ENCODE measurements at places on chromosomes 3 and 15.

- DNase-seq: no peak
These were observed 31.8 kb downstream of the IQGAP1 start for GRCh38 chr15:90419738-90420406.

DNA sequence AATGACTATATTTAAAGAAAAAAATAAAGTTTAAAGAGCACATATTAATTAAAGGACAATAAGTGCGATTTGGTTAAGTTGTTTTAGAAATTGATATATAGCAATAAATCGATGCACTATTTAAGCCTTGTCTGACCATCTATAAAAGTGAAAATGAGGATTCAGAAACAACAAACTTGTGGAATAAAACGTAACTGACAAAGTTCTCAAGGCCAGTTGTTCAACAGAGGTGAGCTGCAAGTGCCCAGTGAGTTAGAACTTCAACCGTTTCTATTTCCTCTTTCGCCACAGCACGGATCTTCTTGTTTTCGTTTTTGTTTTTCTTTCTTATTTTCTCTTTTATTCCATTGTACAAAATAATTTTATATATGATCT, 724.9 kb upstream of the ARRDC4 start:
- no peak for DNase-seq

- DNase-seq: no peak
These were observed 10.6 kb downstream of the ATP8B4 start for GRCh38 chr15:50108461-50108860.

DNA sequence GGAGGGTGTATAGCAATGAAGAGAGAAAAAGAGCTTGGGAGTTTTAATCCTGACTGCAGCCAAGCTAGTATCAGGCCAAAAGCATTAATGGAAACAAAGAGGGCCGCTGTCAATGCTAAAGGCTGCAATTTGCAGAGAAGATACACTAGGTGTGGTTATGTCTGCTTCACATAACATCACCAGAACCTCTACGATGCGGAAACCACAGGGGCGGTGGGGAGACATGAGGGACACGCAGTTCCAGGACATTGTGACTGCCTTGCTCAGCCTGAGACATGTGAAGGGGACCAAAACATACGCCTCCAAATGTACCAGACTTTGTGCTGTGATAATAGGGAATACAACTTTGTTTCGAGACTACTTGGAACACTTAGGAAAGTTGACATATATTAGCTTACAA, 88.4 kb downstream of the APBA2 start:
- DNase-seq: peak; percentile 33

DNA sequence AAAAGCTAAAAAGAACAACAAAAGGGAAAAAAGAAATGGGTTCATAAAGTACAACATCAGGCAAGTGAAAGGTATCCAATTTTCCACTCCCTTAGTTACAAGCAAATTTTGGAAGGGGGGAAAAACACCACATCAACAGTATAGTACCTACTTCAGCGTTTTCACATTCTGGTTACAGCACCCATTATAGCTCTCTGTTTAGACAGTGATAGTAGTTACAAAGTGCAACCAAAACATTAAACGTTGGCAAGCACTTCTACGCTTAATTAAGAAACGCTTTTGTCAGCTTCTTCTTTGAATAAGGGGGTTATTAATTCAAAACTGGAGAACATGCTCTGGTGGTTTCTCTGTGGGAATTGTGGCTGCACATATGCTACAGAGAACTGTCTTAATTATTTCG, 180.2 kb downstream of the VPS13C start:
- no peak for DNase-seq

GRCh38 chr3:36434687-36435426, 54.6 kb downstream of the STAC start:
- no peak for DNase-seq

DNA sequence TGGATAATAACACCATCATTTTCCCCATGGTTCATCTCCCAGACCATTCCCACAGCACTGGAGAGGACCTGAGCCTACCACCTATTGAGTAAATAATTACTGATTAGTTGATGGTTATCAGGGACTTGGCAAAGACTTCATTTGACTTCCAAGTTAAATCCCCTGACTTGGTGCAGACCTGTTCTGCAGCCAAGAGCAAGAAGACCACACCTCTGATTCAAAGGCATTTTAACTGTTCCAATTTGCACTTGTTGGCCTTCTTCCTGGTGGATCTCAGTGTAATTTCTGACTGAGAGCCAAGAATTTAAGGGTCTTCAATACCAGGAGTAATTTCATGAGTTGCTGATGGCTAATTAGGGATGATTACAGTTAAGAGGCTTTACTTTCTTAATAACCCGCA, 24.0 kb downstream of the THSD4 start:
- DNase-seq: no peak

- DNase-seq: no peak
These were observed 16.1 kb upstream of the AHSG start for GRCh38 chr3:186596568-186597287.

DNA sequence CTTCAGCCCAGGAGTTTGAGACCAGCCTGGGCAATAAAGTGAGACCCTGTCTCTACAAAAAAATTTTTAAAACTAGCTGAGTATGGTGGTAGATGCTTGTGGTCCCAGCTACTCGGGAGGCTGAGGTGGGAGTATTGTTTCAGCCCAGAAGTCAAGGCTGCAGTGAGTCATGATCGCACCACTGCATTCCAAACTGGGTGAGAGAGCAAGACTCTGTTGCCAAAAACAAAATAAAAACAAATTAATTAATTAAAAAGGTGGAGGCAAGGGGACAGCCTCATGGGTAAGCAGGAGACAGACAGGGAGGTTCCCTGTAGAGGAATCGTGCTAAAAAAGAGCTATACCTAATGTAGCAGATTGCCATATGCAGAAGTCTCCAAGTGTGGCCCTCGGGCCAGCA, 12.6 kb downstream of the HAPLN3 start:
- no peak for DNase-seq
